ENCODE measurements at places on chromosomes 7 and 10. TPM values are rescaled to one million over a fixed set of nuclear protein-coding genes. Genes with fewer than 3 reads are reported as not detected.
A peak's percentile ranks its signal among the peaks of the same experiment; 100 is the strongest.

DNA sequence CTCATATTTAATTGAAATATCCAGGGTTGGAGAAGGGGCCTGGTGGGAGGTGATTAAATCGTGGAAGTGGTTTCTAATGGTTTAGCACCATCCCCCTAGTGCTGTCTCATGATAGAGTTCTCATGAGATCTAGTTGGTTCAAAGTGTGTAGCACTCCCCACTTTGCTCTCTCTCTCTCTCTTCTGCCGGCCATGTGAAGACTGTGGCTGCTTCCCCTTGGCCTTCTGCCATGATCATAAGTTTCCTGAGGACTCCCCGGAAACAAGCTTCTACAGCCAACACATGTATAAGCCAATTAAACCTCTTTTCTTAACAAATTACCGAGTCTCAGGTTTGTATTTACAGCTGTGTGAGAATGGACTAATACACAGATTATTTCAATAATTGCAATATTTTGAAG is 305.8 kb upstream of the KCND2 start:
- DNase-seq: no peak

MICU1 gene
- total RNA-seq: 30.3 TPM

GRCh38 chr10:31832261-31832660 is 96.4 kb downstream of the ARHGAP12 start:
- DNase-seq: no peak

TET1 gene
- 0.24 TPM for total RNA-seq

GRCh38 chr10:86376852-86377796 is 10.5 kb upstream of the GRID1 start:
- DNase-seq: peak; percentile 85

DNA sequence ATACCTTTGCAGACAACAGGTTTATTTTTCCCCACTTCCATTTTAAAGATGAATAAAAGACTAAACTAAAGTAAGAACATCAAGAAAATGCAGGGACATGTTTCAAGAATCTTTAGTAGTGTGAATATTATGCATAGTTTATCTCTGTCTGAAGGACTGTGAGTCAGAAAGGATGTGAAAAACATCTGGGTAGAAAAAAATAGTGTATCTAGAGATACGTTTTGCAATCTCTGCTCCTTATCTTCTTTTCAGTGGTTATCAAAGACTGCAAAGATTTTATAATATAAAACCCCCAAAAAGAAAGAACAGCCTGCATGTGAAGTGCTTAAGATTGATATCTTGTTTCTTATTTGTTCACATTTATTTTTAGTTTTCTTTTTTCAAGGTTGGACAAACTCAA is 101.9 kb upstream of the ARHGAP21 start:
- no peak for DNase-seq

AOC1 gene
- total RNA-seq: not detected

SPDYE2 gene
- total RNA-seq: not detected

GRCh38 chr10:110880012-110880411 is 8.3 kb downstream of the PDCD4 start:
- no peak for DNase-seq

CAPZA2 gene
- 175 TPM for total RNA-seq

CUZD1 gene
- 1.1 TPM for total RNA-seq

DNA sequence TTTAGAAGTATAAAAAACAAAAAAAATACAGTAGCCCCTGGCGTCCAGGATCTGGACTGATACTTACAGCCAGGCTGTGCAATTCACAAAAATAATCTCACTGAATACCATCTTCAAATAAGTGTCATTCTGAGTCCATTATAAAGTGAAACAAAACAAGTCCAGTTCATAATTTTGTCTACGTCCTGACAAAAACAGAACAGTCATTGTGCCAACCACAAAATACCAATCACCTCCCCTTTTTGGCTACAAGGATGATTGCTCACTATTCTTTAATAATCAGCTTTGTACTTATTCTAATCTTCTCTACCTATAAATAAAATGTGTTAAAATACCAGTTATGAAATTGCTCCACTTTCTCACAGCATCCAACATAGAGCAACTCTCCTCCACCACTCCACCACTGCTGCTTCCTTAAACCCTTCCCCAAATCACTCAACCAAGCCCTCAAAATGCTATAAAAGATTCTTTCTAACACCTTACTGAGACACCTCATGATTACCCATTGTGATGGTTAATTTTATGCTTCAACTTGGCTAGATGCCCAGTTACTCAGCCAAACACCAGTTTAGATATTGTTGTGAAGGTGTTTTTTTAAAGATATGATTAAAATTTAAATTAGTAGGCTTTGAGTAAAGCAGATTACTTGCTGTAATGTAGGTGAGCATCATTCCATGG is 479.8 kb upstream of the SEMA3A start:
- DNase-seq: no peak

GJD4 gene
- not detected for total RNA-seq

GRCh38 chr10:128709686-128710085 is 583.5 kb upstream of the MKI67 start:
- DNase-seq: no peak

SRGN gene
- total RNA-seq: 455 TPM

GIMAP8 gene
- 3.5 TPM for total RNA-seq

DNA sequence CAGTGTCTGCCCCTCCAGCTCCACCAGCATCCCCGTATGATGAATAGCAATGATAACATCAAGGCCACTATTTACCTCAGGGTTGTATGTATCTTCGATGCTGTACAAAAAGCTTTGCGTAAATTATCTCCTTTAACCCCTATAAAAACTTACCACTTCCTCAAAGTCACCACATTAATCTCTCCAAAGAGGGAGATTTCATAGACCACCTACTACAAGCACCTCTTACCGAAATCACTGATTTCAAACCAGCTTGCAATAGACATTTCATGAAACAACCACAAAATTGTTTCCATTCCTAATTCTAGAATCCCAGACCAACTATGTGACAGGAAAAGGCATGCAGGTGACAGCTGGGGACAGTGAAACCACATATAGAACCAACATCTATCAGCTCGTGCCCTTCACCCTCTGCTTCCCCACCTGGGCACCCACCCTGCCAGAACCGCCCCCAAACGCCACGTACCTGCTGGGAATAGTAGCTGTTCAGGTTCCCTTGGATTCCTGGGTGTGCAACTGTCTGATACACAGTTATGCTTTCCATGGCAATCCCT is 20.1 kb upstream of the MMP21 start:
- no peak for DNase-seq

GRCh38 chr7:158950914-158951635 is 94.7 kb downstream of the DYNC2I1 start:
- no peak for DNase-seq

- DNase-seq: no peak
Observed at GRCh38 chr7:14836571-14837189, 65.9 kb downstream of the DGKB start.

DNA sequence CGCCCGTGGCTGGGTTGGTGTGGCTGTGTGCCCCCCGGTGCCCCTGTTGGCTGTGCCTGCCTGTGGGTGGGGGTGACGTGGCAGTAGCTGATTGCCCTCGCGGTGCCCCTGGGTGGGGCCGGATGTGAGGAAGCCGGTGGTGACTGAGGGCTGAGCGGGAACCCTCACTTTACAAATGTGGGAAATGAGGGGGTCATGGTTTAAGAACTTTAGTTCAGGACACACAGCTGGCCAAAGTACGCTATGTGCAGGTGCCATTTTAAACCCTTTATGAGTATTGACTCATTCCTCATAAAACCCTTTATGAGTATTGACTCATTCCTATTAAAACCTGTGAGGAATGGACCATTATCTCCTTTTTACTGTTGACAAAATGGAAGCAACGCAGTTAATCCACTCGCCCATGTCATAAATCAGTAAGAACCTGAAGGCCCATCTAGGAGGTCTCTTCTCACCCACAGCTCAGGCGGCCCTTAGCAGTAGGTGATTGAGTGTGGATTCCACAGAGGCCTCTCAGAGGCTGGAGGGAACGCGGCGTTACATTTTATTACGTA is 290.1 kb upstream of the COBL start:
- no peak for DNase-seq

DNA sequence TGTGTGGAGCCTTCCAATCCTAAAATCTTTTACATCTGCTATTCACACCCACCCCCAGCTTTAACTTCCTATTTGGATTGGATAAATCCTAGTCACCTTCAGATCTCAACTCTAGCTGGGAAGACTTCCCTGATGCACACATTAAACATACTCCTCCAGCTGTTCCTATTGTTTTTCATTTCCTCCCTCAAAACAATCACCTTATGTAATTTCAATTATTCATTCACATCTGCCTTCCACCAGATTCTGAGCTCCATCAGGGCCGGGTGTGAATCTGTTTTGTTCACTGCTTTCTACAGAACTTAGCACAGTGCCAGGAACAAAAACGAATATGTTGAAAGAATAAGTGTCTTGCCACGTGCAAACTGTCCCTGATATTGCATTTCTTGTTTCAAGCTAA is 497.4 kb downstream of the PLXDC2 start:
- DNase-seq: no peak

DNA sequence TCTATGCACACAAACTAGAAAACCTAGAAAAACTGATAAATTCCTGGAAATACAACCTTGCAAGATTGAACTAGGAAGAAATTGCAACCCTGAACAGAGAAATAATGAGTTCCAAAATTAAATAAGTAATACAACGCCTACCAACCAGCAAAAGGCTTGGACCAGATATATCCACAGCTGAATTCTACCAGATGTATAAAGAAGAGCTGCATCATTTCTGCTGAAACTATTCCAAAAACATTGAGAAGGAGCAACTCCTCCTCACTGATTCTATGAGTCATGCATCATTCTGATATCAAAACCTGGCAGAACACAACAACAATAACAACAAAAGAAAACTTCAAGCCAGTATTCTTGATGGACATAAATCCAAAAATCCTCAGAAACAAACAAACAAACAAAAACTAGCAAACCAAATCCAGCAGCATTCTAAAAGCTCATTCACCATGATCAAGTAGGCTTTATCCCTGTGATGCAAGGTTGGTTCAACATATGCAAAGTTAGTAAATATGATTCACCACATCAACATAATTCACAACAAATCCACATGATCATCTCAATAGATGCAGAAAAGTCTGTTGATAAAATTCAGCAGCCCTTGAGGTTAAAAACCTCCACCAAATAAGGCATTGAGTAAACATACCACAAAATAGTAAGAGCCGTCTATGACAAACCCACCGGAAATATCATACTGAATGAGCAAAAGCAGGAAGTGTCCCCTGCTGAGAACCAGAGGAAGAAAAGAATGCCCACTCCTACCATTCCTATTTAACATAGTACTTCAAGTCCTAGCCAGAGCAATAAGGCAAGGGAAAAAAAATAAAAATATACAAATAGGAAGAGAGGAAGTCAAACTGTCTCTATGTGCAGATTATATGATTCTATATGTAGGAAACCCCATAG is 98.2 kb downstream of the PCDH15 start:
- no peak for DNase-seq

- DNase-seq: no peak
Observed at GRCh38 chr10:52105301-52105700, 208.8 kb upstream of the DKK1 start.

- no peak for DNase-seq
Observed at GRCh38 chr7:90738249-90738648, 142.1 kb downstream of the CDK14 start.

- DNase-seq: no peak
Observed at GRCh38 chr7:26658389-26659084, 205.9 kb downstream of the SKAP2 start.

DNA sequence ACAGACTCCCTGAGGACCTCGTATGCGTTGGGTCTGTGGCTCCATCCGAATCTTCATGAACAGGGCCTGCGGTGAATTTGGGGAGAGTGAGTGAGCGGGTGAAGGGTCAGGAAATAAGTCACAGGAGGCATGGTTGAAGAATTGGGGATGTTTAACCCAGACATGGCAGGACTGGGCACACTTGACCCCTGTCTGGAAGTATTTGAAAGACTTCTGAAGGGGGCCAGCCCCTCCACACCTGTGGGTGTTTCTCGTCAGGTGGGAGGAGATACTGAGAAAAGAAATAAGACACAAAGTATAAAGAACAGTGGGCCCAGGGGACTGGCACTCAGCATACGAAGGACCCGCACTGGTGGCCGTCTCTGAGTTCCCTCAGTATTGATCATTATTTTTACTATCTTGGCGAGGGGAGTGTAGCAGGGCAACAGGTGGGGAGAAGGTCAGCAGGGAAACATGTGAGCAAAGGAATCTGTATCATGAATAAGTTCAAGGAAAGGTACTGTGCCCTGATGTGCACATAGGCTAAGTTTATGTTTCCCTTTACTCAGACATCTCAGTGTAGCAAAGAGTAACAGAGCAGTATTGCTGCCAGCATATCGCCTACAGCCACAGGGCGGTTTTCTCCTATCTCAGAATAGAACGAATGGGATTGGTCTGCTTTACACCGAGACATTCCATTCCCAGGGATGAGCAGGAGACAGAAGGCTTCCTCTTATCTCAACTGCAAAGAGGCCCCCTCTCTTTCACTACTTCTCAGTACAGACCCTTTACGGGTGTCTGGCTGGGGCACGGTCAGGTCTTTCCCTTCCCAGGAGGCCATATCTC is 38.2 kb upstream of the PFKFB3 start:
- no peak for DNase-seq

SLC26A4 gene
- total RNA-seq: 0.68 TPM

- DNase-seq: no peak
Observed at GRCh38 chr7:56083150-56083785, 9.5 kb downstream of the PHKG1 start.

FAM131B gene
- total RNA-seq: 0.43 TPM

- DNase-seq: no peak
Observed at GRCh38 chr7:121531175-121532070, 135.3 kb upstream of the FAM3C start.

DNA sequence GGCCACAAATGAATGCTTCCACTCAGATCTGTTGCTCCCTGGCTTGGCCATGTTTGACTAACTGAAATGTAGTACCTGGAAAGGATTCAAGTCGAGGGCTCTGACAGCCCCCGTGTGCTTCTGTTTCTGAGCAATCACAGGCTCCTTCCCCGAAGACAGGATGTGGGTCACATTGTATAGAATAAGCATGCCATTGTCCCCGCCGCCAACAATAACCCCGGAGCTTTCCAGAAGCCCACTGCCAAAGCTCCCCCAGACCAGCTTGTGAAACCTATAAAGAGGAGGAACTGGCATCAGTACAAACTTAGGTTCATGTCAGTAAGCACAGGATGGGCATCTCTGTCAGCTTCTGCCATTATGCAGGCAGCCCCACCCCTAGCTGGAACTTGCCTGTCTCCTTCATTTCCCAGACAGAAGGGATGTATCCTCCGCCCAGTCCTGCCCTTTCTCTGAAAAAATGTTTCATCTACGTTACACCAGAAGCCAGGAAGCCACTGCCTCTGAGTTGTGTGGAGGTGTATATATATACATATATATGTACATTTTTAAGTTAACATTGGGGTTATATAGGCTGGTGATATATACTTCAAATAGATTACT is 10.3 kb downstream of the SEC31B start:
- peak; percentile 49 for DNase-seq

DNA sequence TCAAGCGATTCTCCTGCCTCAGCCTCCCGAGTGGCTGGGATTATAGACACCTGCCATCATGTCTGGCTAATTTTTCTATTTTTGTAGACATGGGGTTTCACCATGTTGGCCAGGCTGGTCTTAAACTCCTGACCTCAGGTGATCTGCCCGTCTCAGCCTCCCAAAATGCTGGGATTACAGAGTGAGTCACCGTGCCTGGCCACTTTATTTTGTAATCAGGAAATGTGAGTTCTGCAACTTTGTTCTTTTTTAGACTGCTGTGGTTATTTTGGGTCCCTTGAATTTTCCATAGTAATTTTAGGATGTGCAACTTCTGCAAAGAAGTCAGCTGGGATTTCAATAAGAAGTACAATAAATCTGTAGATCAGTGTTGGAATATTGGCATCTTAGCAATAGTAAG is 96.8 kb downstream of the CYTH3 start:
- no peak for DNase-seq

GPR141 gene
- not detected for total RNA-seq

Data from activated T-cell treated with anti-CD3 and anti-CD28 coated beads, Interleukin-2, amount 50 U/mL, for 4 hours (primary cell).